ENCODE measurements at places on chromosomes 6 and 20.

GRCh38 chr20:49615401-49616153 is 47.6 kb upstream of the PTGIS start:
- peaks cover 4% of the 10 kb centered on the region for H3K4me1 ChIP-seq
- no peaks in the 10 kb centered on the region for H3K36me3 ChIP-seq
- H3K4me3 ChIP-seq: no peak overlapping the region
- no peak for DNase-seq
- no peak overlapping the region for H3K27ac ChIP-seq

GRCh38 chr20:20009784-20010253 is 7.3 kb upstream of the NAA20 start:
- peaks cover under 1% of the 10 kb centered on the region for H3K36me3 ChIP-seq
- no peak for DNase-seq
- no peak overlapping the region for H3K27ac ChIP-seq
- no peak overlapping the region for H3K4me3 ChIP-seq

DNA sequence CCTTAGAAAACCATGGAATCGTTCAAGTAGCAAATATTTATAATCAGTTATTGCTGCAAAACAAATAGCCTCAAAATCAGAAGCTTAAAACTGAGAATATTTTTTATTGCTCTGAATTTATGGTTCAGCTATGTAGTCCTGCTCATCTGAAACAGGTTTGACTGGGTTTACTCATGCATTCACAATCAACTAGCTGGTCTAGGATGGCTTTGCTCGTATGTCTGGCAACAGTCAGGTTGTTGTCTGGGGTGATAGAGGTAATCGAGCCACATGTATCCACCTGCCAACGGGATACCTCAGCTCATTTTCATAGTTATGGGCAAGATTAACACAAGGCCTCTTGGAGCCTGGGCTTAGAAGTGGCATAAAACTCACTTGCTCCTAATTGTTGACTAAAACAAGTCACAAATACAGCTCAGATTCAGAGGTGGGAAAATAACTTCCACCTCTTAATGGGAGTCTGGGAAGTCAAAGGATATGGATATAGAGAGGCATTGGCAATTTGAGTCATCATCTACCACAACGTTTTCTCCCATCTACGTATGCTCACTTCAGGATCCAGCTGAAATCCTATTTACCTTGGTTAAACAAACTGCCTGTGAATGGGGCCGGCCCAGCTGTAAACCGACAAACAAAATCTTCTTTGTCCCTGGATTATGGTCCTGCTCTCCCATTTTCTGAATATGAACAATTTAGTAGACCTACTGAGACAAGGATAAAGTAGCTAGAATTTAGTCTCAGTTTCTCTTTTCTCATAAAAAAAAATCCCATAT is 54.5 kb upstream of the TENT5A start:
- H3K27me3 ChIP-seq: no peaks in the 10 kb centered on the region
- no peak overlapping the region for H3K27ac ChIP-seq
- H3K36me3 ChIP-seq: no peaks in the 10 kb centered on the region
- no peak overlapping the region for H3K4me3 ChIP-seq

DNA sequence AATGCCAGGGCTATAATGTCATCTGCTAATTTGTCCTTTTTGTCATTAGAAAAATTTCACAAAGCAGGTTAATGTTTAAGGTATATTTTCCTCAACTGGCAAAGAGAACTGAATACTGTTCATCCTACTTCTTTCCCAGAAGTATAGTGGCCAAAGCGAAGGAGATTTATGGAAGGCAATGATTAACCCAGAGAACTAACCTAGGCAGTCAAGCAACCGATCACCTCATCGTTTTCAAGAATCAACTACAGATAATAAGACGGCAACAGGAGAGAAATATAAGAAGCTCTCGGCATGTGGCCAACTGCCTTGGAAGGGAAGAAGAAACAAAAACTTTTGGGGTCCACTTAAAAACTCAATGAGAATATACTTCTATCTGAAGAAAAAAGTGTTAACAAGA is 38.2 kb downstream of the REV3L start:
- H3K4me3 ChIP-seq: no peak overlapping the region
- H3K27me3 ChIP-seq: no peaks in the 10 kb centered on the region
- peaks cover 4% of the 10 kb centered on the region for H3K36me3 ChIP-seq
- peaks cover 2% of the 10 kb centered on the region for H3K4me1 ChIP-seq

DNA sequence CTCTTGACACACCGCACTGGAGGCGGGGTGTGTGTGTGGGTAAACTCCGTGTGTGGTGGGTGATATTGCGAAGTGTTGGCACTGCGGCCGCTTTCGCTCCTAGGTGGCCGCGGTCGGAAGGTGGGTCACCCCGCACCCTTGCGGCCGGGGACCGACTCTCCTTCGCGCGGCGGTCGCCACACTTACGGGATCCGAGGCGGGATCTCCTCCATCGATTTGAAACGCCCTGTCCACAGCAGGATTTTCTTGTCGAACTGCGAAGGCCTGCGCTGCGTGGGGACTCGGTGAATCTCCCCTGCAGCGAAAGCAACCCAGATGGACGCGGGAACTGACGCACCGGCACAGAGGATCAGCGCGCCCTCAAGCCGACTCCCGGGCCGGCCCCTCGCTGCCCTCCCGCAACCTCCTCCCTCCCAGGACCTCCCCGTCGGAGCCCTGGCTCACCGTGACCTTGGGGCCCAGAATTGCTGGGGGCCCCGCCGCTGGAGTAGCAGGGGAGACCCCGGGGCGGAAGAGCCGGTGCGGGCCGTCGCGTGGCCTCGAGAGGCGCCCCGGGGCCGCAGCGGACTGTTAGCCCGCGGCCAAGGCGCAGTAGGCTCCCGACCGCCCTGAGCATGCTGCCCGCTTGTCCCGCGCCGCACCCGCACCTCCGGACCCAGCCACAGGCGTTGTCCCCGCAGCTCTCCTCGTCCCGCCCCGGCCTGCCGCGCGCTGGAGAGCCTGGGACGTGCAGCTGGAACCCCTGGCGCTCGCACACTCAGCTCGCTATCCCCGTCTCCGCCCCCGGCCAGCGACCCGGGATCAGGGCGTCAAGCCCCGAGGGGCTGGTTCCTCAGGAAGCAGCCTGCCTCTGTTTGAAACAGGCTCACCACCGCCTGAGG is at the start of gene FAM162B:
Gene FAM162B (minus strand): TSS at position 759 of the 881 bp plus-strand sequence. CDS start 143 bp downstream, at position 616.
- no peaks in the 10 kb centered on the region for H3K36me3 ChIP-seq
- peaks cover 12% of the 10 kb centered on the region for H3K27me3 ChIP-seq
- no peaks in the 10 kb centered on the region for H3K4me1 ChIP-seq
- peak within 1 kb of the TSS; percentile 18 for H3K27ac ChIP-seq

DNA sequence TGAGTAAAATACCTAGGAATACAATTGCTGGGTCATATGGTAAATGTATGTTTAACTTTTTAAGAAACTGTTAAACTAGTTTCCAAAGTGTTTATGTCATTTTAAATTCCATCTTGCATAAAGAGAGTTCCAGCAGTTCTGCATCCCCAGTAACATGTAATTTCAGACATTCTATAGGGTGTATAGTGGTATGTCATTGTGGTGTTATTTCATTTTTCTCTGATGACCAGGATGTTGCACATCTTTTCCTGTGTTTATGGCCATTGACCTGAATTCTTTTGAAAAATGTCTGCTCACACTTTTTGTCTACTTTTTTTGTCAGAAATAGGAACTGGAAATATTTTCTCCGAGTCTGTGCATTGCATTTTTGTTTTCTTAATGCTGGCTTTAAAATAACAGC is 128.9 kb downstream of the TMEM200A start:
- no peak overlapping the region for H3K27ac ChIP-seq
- no peaks in the 10 kb centered on the region for H3K27me3 ChIP-seq
- no peak overlapping the region for H3K4me3 ChIP-seq

Data from IMR-90 (cell line).